Daoy (cell line): ENCODE measurements at places on chromosomes 6 and 20. TPM values are rescaled to one million over a fixed set of nuclear protein-coding genes. Genes with fewer than 3 reads are reported as not detected.

DNA sequence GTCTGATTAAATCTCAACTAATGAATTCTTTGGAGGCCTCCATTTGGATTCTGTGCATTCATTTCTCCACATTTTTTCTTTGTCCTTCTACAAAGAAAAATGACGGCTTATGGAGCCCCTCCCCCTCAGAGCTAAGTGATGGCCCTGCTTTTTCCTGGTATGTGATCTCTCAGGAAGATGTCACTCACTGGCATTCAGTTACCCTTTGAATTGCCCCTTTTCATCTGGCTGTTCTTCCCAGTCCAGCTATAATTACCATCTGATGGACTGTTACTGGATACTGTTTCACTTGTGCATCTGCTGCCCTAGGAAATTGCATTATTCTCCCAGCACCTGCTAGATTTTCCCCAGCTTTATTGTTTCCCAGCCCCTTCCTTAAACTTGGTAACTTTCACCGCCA, 151.9 kb downstream of the CFAP61 start:
- no peak for DNase-seq

DNA sequence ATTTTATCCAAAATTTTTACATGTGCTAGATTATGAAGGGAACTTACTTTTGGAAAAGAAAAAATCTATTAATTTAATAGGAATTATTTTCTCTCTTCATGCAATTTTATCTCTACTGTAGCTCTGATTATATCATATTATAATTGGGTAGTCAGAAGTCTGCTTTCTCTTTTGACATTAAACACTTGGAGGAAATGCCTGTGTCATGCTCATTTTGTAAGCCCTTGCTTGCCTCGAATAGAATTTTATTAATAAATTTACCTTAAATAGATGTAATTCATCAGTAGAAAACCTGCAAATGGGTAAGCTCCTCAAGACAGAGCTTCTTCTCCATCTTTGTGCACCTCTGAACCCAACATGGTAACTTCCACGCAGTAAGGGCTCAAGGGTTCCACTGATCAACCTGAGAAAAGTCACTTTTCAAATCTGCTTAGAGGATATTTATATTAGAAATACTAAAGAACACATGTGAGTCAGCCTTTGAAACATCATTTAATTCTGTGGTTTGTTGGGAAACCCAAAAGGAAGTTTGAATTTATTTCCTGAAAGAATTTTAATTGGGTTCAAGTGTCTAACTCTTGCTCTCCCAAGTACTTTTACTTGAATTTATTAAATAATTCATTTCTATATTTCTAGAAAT, 266.0 kb downstream of the ALDH8A1 start:
- DNase-seq = no peak

DNA sequence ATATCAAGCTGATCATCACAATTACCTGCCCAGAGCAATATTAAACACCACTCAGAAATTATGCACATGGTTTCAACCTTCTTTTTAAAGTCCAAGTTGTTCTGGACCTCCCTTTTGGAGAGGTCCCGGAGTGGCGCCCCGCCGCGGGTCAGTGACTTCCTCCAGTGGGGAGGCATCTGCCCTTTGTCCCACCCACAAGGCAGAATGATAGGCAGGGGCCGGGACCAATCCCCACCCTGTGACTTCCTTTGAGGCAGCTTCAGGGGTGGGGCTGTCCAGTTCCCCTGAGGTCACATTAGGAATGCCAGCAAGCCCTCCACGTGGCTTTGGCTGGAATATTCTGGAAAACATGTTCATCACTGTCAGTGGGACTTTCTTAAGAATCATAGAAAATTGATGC, 207.0 kb downstream of the ANKRD60 start:
- DNase-seq = no peak

Gene SAMD10
- 0.86 and 1.2 TPM in 2 replicates for total RNA-seq

DNA sequence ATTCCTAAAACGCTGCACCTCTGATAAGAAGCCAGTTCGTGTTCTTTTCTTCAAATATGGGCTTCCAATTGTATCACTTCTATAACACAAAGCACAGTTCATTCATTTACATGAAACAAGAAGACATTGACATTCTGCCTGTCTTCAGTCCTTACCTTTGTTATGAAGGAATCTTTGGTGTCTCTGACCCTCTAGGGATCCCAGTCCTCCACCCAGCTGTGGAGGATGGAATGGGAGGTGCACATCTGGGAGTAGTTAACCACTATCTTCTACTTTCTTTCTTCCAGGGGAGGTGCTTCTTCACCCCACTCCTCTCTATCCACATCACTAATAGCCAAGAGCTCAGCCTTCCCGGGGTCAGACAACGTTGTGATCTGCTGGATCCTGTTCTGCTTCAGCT, 233.4 kb downstream of the CDC5L start:
- DNase-seq = no peak

Gene IL22RA2
- not detected in 2 replicates for total RNA-seq

Gene TMEM200A
- total RNA-seq = not detected in 2 replicates
